ENCODE measurements at places on chromosomes 5 and 9.

GRCh38 chr5:157447201-157447637 is 12.8 kb upstream of the NIPAL4 start:
- DNase-seq: no peak

GRCh38 chr5:147554261-147554817 is 44.5 kb upstream of the DPYSL3 start:
- DNase-seq: no peak

GRCh38 chr9:98583417-98583816 is 125.3 kb downstream of the GABBR2 start:
- no peak for DNase-seq

DNA sequence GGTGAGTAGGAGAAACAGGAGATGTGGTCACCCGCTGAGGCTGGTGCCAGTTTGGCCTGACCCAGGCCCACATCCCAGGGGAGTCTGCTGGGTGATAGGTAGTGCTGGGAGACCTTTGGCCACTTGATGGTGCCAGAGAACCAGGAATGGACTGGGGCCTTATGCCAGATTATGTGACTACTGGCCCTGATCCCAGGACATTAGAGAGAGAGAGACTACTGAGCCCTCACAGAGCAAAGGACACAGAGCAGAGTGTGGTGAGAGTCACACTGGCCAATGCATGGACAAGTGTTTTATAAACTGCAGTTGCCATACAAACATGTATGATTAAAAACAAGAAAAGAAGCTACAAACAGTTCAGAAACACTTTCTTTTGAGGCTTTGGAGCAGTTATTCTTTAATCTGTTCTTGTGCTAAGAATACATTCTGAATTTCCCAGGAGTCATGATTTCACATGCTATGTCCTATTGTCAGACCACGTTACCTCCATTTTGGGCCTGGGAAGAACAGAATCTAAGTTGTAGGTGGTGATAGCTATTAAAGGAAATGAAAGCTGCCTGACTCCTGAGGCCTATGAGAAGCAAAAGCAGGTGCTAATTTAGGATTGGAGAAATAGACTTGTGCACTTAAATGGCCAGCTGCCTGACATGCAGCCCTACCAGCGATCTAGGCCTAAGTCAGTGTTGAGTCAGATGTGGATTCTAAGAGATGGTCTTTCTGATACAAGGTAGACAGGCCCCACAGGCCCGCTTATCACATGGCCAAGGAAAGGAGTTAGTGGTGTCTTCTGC is 32.6 kb upstream of the TMOD1 start:
- peak; percentile 91 for DNase-seq

GRCh38 chr5:10233505-10233904 is 16.2 kb downstream of the ATPSCKMT start:
- peak; percentile 79 for DNase-seq

DNA sequence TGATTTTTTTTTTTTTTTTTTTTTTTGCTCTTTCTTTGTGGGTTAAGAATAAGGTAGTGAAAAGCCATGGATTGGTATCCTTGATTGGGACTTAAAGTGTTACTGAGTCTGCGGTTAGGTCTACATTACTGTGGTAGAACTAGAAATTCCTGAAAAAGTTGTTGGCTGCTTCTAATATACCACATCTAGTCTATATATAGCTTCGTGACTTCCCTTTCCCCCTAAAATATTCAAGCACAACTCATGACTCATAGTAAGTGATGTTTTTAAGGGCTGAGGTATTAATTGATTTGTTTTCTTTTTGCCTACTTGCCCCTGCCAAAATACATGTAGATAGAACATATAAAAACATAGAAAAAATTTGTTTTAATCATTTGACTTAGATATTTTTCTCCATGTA is 247.6 kb downstream of the TMEM232 start:
- no peak for DNase-seq

DNA sequence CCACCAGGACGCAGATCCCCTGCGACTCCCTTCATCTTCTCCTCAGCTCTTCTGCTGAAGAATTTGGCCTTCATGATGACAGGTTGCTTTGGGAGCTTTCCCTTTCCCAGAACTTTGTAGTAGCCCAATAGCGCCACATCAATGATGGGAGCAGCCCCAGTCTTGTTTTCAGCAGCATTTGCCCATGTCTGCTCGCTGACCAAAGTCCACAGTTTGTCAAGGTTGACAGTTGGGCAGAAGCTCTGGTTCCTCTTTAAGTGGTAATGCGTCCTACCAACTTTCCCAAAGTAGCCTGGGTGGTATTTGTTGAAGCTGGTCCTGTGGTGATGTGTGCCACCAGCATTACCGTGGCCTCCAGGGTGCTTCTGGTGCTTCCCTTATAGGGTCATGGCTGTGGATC is 62.2 kb downstream of the GCNT4 start:
- DNase-seq: no peak

DNA sequence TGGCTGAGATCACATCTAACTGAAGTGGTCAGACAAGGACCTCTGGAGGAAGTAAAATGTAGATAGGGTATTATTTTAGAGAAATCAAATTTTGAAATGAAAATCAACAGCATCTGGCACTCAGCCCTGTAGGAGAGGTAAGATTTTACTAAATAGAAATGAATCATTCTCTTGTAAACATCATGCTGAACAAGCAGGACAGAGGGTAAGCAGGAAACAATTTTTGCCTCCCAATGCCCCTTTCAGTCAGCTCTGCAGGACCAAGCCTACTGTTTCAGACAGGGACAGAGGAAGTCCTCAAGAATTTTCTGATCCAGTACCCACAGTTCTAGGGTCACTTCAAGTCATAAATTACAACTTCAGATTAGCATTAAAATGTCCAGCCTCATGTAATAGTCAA is 190.1 kb downstream of the ESM1 start:
- DNase-seq: no peak

- DNase-seq: no peak
Measured at GRCh38 chr9:90046317-90046861, 441.6 kb downstream of the GADD45G start.

DNA sequence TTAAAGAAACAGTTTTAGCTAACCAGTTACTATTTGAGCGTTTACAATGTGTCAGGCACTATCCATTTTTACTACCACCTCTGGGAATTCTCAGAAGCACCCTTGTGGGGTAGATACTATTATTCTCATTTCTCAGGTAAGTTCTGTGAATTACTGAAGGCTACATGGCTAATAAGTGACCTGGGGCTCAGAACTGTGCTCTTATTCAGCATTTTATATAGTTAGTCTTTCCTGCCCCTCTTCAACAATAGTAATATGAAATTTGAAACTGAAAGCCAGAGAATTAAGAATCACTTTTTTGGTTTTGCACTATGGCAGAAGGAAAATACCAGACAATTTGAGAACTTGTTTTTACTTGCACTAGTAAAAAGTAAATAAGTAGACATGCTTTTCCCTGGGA is 11.8 kb downstream of the ELL2 start:
- no peak for DNase-seq

DNA sequence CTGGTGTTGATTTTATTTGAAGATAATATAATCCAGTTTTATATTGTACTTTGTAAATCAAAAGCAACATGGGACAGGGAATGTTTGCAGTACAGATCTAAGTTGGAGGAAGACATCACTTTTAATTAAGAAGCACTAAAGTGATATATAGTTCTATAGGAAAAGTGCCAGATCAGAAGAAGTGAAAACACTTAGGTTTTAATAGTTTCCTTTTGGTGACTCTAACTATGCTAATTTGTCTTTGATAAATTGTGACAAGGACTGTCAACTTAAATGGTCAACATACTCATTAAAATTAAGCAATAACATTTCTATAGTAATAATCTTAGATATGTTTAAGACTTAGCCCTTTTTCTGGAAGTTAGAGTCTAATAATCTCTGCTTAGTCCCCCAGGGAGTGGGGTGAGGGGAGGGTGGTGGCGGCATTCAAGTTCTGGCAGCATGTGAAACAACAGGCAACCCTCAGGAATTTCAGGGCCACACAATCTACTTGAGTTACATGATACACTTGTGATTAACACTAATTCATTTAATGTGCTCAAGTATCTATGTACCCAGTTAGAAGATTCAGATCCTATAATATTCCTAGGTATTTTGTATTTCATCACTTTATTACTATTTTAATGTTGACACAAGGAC is 1026.5 kb downstream of the NR2F1-AS1 start:
- DNase-seq: no peak

DNA sequence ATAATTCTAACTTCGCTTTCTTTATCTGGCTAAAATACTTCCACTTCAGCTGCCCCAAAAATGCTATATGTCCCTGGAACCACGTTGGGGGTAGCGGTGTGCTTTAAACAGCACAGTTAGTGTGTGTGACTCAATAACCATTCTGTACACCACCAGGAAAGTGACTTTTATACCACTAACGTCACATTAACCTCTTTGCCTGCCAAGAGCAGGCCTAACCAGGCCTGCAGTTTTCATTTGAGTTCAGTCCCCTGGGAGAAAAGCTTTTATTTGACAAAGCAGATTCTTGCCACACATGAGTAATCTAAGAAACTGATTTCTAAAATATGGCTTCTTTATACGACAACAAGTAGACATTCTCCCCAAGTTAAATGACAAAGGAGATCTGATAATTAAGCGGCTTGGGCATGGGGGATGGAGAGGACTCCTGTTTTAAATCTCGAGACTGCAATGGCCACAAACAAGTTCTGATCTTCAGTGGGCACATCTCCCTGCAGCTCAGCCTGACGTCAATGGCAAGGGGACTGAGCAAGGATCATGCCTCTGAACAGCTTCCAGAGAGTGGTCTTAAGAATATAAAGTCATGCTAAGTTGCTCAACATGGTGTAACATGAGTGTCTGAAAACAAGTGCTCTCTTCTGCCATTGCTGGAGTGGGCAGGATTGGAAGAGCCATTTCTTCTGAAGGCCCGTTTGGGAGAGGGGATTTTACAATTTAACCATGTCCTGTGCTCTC is 91.8 kb downstream of the GLIS3 start:
- DNase-seq: no peak

GRCh38 chr9:121303456-121304451 is 35.8 kb downstream of the GSN start:
- no peak for DNase-seq

DNA sequence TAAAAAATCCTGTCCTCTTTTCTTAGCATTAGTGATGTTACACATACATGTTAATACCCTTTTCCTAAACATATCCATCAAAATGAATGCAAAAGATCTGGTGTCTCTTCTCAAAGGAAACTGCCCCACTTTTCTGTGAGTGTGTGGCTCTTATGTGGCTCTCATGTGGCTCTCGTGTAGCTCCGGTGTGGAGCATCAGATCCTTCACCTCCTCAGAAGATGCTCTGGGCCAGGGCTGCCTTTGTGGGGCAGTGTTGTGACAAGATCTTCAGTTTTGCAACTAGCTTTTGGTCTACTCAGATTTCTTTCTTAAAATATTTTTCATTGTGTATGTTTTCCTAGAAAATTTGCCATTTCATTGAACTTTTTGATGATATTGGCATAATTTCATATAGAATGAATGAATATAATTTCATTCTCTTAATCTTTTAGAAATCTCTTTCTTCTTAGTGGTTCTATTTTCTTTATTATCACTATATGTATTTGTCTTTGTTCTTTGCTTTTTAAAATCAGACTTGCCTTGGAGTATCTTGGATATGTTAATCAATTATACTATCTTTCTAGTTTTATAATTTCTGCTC is 19.4 kb downstream of the GARNL3 start:
- DNase-seq: no peak

DNA sequence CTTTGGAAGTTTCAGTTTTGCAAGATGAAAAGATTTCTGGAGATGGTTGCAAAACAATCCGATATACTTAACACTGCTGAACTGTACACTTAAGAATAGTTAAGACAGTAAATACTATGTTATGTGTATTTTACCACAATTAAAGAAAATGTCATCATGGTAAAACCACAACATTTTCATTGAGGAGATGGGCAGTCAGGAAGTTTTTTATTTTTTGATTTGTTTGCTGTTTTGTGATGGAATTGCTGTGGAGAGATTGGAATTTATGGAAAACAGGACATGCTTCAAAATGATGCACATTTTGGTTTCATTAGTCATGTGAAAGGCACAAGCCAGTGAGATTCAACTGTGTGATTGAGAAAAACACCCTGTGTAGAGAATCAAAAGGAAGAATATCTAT is 90.5 kb upstream of the AGXT2 start:
- no peak for DNase-seq

- no peak for DNase-seq
Measured at GRCh38 chr9:73583576-73583975, 431.9 kb downstream of the ANXA1 start.

GRCh38 chr5:72194846-72195245 is 87.6 kb downstream of the MAP1B start:
- no peak for DNase-seq

GRCh38 chr5:169650701-169651331 is 13.7 kb downstream of the DOCK2 start:
- no peak for DNase-seq

GRCh38 chr9:114899995-114900394 is 30.4 kb downstream of the TNFSF8 start:
- DNase-seq: no peak

GRCh38 chr9:125240649-125240999 is 519 bp downstream of the HSPA5 start:
- DNase-seq: no peak

DNA sequence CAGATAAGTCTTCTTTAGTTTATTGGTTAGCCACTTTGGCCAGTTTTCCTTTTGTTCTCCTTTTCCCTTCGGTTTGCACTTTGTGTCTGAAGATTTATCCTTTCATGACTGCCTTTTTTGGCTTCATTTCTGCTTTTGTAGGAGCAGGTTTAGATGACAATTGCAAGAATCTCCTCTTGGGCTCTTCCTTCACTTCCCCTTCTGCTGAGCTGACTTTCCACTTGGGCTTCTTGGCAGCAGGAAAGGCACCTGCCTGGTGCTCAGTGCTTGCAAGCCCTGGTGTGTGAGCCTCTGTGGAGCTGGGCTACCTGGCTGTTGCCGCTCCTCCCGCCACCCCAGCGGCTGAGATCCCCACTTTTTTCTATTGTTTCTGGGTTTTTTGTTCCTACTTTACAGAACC is 7.3 kb downstream of the CCDC112 start:
- no peak for DNase-seq

- DNase-seq: peak; percentile 45
Measured at GRCh38 chr5:54390015-54390414, 65.5 kb upstream of the HSPB3 start.

DNA sequence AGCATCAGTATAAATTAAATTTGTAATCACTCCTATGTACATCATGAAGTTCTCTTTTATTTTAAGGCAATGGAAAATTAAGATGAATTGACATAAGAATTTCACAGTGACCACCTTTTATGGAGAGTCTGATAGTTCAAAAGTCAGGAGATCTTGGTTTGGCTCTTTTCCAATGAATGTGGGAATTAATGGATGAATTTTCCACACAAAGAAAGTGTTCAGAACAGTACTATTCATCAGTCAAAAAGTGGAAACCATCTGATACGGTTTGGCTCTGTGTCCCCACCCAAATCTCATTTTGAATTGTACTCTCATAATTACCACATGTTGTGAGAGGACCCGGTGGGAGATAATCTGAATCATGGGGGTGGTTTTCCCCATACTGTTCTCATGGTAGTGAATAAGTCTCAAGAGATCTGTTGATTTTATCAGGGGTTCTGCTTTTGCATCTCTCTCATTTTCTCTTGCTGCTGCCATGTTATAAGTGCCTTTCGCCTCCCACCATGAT is 24.5 kb downstream of the CCDC125 start:
- no peak for DNase-seq

- DNase-seq: no peak
Measured at GRCh38 chr5:57211039-57211438, 37.2 kb downstream of the GPBP1 start.

- no peak for DNase-seq
Measured at GRCh38 chr5:180618829-180619562, 27.7 kb upstream of the SCGB3A1 start.

- DNase-seq: no peak
Measured at GRCh38 chr5:87872986-87873385, 395.7 kb downstream of the TMEM161B start.
